Cardiac fibroblast (primary cell): ENCODE measurements at places on chromosomes 16 and 17.

DNA sequence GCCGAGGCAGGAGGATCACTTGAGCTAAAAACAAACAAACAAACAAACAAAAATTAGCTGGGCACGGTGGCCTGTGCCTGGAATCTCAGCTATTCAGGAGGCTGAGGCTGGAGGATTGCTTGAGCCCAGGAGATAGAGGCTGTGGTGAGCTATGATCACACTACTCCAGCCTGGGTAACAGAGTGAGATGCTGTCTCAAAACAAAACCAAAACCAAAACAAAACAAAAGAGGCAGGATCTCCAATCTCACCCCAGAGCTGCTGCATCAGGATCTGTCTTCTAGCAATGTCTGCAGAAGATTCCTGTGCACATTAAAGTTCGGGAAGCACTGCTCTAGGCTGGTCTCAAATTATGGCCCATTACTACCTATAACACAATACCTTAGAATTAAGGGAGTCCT, 43.1 kb downstream of the MAP2K6 start:
- DNase-seq: no peak

- no peak for DNase-seq
Observed at GRCh38 chr16:19582050-19582831, 26.7 kb downstream of the VPS35L start.

- no peak for DNase-seq
Observed at GRCh38 chr17:789160-789840, 7.1 kb downstream of the MRM3 start.

DNA sequence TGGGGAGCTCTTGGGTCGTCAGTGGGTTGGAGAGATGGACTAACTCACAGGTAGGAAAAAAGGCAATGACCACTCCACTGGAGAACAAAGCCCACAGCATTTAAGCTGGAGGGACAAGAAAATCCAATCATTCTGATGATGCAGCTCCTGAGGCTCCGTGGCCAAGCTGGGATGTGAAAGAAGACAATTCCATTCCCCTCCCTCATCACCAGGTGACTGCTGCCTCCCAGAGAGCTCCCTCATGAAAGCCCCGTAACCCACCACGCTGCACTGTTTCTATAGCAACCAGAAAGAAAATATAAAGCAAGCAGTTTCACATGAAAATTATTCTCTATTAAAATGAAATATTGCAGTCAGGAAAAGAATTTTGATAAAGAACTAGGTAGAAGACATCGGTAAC, 15.2 kb downstream of the ANKRD11 start:
- no peak for DNase-seq

GRCh38 chr17:60729854-60730253, 52.2 kb downstream of the BCAS3 start:
- DNase-seq: no peak

DNA sequence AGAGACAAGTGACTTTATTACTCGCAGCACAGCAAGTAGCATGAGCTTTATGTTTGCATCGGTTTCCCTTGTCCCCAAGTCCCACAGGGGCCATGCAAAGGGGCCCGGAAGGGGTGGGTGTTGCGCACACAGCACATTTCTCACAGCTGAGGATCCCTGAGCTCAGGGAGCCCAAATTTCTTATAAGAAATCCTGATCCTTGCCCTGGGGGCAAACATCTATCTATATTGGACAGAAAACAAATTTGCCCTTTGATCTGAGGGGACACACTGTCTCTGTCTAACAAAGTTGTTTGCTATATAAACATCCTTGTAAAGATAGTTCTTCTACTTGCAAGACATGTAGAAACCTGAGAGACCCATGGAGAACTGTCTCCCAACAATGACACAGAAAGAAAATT, 35.7 kb upstream of the MEAK7 start:
- DNase-seq: no peak

DNA sequence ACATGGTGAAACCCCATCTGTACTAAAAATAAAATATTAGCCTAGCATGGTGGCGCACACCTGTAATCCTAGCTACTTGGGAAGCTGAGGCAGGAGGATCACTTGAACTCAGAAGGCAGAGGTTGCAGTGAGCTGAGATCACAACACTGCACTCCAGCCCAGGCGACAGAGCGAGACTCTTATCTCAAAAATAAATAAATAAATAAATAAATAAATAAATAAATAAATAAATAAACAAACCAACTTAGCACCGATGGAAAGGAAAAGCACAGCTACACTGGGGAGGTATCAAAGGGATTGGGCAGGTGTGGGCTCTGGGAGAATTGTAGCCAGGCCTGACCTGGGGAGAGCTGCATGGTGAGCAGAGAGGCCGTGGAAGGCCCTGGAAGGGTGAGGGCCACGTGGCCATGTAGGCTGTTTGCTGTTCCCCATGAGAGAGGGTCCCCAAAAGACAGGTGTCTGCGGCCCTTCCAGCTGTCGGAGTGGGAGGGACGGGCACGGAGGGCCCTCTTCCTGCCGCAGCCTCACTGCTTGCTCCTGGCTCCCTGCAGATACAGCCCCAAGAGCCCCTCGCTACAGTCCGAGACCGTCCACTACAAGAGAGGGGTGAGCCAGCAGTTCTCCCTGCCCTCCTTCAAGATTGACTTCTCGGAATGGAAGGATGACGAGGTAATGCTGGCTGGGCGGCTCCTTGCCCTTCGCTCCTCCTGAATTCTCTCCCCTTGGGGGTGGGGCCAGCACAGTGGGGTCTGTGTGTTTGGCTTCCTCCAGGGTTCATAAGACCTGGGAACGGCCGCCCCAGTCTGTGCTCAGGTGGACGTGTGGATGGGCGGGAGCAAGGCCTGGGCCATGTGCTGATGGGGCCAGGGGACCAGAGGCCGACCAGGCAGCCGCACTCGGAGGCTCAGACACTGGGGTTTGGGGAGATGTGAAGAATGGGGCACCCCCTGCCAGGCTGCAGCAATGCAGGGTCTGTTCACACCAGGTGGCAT, 32.4 kb downstream of the MGRN1 start:
- DNase-seq: no peak

DNA sequence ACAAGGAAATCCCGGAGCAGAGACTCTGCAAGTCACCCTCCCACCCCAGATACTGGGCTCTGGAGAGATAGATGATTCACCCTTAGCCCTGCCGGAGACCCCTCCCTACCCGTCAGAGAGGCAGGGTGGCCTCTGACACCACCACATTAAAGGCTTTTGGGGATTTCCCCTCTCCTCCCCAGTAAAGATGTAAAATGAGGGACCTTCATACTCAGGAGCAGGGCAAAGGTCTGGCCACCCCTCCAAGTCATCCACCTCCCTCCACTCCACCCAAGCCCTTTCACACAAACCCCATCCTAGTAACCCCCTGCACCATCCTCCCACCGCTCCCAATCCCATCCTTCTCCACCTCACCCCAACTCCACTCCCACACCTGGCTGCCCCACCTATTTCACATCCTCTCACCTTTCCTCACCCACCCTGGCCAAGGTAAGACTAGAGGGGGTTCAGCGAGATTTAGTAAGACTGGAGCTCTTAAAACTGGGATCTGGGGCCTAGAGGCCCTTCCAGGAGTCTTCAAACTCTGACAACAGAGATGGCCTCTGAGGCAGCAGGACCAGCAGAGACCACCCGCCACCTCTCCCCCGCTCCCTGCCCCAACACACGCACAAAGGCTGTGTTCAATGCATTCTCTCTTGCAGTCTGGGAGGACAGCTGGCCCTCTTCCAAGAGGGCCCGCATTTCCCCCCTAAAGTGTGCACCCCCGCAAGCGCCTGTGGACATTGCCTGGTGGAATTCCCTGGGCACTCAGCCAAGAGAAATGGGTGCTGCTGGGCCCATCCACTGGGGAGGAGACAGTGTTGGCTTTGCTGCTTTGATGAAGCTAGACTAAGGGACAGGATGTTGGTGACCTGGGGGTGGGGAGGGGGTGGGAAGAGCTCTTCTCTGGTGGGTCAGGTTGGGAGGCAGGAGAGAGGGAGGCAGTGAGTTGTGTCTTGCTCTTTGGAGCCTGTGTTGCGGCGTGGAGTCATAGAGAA, 1.1 kb downstream of the ABAT start:
- DNase-seq: no peak

GRCh38 chr16:49382916-49383315, 9.3 kb downstream of the C16orf78 start:
- DNase-seq: no peak

GRCh38 chr16:9068886-9069285, 22.6 kb upstream of the HAPSTR1 start:
- no peak for DNase-seq

GRCh38 chr16:31202414-31203375, at the start of gene PYCARD:
PYCARD (minus strand) TSS chr16:31202760; CDS start chr16:31202690, 70 bp downstream.
- DNase-seq: peak; percentile 43

- DNase-seq: no peak
Observed at GRCh38 chr17:21171309-21171922, 42.5 kb downstream of the TMEM11 start.

GRCh38 chr17:76153640-76154039, 12.6 kb upstream of the FOXJ1 start:
- DNase-seq: peak; percentile 22

- no peak for DNase-seq
Observed at GRCh38 chr16:5523829-5524228, 426.2 kb upstream of the EEF2KMT start.

DNA sequence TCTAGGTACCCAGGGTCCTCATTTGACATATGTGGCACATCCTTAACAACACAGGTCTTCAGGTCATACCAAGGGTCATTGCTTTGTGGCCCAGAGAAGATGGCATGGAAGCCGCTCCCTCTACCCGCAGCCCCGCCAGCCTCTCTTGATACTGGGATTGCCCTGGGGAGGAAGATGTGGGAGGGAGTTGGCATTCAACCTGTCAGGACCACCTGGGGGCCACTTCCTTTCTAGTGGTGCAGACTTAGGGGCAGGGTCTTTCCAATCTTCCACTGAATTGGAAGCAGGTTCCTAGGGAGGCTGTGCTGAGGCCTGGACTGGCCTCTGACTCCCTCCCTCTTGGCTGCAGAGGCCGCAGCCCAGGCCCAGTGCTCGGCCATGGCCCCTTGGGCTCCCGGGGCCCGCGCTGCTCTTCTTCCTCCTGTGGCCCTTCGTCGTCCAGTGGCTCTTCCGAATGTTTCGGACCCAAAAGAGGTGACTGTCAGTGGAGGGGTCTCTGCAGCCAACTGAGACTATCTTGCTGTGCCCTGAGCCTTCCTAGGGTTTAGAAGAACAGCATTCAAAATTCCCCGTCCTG, 5.1 kb upstream of the HEXIM1 start:
- DNase-seq: no peak

DNA sequence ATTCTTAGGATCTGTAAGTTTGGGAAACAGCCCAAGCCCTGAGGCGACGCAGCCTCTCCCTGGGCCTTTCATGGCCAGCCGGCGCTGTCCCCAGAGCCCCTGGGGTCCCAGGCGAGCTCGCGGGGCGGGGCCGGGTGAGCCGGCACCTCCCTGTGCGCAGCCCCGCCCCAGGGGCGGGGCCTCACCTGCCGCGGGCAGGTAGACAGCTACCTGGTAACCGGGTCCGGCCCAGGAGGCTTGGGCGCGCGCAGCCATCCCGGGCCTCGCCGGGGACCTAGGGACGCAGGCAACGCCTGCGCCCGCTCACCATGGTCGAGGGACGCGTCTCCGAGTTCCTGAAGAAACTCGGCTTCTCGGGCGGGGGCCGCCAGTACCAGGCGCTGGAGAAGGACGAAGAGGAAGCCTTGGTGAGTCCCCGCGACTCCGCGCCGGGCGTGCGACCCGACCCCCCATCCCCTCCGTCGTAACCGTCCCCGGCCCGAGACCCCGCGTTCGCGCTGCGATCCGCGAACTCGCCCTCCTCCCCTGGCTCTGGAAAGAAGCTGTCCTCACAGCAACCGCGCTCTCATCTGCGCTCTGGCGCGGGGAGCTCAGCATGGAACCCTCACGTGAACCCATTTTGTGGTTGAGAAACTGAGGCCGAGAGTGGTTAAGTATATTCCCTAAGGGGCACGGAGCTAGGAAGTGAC, at the start of gene ATP2C2:
TSS of gene ATP2C2 (plus strand) at position 231 of the 689 bp plus-strand sequence. CDS start at position 309, 78 bp downstream.
- DNase-seq: no peak

GRCh38 chr16:56362706-56363105, 62.6 kb downstream of the AMFR start:
- no peak for DNase-seq

- no peak for DNase-seq
Observed at GRCh38 chr16:11162586-11163268, 93.3 kb downstream of the SOCS1 start.

DNA sequence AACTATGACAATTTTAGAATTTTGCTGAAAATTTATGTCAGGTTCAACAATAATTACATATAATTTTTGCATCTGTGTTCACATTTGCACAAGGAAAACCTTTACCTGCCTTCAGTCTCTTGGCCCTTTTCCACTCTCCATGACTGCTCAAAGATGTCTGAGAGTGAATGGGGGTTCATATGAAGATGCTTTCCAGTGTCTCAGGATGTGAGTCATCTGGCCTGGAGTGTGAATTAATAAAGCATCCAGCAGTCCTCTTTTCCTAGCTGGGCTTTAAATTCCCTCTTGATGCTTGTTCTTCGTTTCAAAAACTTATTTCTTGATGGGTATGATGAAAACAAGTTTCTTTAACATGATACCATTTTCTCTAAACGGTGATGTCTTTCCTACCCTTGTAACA, 99.9 kb downstream of the CDK5R1 start:
- peak; percentile 3 for DNase-seq

DNA sequence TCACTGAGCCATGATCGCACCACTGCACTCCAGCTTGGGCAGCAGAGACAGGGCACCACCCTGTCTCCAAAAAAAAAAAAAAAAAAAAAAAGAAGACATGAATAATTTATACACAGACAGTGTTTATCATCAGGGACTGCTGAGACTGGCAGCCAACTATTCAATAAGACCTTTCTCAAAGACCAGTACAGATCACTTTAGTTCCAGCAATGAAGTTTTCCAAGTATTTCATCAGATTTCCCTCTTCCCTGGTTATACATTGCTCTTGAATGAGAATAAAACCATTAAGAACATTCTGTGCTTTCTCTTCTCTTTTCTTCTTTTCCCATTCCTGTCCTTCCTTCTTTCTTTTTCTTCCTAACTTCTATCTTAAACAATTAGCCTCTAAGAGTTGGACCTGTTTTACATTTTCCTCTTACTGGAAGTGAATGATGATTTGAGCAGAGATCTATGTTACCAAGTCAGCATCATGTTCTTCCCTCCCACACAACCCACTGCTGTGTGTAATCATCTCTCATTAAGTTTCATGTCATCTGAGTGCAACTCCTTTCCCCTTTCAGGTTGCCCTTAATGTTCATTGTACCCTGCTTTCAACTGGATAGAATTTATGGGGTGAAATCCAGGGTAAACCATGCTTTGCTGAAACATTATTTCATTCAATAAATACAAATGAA, 35.9 kb upstream of the SMIM36 start:
- DNase-seq: no peak
